GM10248 (cell line): ENCODE measurements at places on chromosomes 2 and 18.

DNA sequence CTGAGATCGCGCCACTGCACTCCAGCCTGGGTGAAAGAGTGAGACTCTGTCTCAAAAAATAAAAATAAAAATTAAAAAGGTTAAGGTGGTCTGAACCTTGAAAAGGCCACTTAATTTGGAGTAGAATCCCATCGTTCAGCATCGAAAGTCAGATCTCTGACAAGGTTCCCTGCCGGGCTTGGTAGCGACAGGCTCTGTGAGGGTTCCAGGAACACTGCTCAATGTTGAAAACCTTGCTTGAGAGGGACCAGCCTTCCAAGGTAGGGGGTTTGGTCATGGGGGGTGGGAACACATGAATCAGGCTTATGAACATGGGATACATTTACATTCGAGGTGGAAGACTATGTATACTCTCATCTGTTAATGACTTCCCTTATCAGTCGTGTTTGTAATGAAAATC is 232.2 kb downstream of the FHOD3 start:
- DNase-seq: no peak

DNA sequence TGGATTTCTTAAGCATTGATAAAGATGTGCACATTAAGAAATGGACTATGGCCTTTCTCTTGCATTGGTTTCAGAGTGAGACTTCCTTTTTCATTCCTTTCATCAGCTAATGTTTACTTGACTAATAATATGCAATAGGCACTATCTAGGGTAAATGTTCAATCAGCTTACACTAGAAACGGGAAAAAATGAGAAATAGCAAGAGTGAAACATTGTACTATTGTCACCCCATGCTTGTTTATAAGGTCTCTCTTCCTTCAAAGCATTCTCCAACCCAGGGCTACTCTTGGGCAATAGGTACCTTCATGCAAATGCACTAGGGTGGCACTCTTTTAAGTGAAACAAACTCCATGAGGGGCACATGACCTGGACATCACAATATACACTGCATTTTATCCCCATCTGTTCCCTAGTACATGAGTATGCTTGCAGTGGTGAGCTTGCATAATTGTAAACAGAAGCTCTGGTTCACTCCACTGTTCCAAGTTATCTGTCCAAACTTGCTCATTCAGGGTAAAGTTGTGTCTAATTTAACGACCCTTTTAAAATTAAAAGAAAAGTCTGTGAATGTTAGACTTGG is 402.3 kb downstream of the ERBB4 start:
- no peak for DNase-seq

DNA sequence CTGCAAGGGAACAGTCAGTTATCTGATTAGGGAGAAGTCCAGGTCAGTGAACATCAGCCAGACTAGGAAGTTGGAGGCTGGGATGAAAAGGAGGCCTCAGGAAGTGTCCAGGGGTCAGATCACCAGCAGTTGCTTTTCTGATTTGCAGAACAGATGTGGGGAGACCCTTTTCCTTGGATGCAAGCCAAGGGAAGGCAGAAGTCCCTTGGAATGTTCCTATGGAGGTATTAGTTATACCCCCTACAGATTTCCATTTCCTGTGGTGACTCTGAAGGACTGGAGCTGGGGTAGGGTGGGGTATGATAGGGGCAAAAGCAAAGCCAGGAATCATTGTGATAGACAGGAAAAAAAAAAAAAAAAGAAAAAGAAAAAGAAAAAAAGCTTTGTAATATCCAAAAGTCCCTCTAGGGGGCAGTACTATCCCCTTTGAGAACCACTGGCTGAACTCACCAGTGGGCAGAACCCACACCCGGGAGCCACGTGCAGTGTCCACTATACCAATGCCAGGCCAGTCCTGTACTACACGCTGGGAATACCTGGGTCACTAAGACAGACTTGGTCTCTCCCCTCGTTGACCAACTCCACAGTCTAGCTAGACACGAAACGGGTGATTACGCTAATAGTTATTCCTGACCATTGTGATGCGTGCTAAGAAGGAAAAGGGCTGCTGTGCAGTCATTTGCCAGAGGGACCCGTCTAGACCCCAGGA is 7.4 kb downstream of the DYSF start:
- no peak for DNase-seq

- DNase-seq: no peak
These were observed 7.2 kb downstream of the RPIA start for GRCh38 chr2:88698498-88699233.

GRCh38 chr18:44723411-44723810 is 42.7 kb downstream of the SETBP1 start:
- no peak for DNase-seq

DNA sequence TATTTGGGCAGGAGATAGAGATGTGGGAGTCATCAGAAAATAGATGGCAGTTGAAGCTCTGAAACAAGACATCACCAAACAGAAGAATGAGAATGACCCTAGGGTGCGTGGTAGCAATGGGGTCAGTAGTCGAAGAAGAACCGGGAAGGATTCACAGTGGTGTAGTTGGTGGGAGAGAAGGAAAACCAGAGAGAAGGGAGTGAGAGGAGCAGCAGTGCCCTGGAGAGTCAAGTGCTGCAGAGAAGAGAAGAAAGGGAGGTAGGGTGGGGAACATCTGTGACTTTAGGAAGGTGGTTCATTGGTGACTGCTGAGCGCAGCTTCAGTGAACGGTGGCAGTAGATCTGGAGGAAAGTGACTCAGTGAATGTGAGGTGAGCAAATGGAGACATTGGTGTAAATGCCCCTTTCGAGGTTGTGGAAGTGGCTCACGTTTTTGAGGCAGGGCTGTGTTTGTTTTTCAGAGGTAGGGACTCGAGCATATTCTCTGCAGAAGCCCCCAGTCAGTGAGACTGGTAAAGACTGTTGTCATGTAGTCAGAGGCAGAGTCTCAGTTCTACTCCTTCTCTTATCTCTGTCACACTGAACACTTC is 36.4 kb downstream of the CDC42EP3 start:
- DNase-seq: no peak
